ENCODE measurements at places on chromosomes 6 and 20.

DNA sequence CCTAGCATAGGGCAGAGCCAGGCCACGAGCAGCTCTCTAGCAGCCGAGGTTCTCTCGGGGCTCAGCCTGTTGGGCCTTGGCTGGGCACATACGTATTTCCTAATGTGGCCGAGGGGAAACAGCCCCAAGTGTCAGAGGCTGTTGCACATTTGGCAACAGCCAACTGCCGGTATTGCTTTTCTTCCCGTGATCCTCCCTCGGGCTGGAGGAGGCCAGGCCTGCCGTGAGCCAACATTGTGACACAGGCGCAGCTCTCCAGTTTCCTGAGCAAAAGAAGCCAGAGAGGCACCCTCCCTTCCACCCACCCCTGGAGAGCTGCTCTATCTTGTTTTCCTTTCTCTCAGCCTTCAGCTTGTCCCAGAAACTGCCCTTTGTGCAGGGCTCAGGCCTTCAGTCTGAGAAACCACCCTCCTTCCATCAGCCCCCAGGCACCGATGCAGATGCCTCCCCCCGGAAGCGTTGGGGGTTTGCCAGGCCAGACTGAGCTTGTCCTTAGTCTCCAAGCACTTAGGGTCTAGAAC, 5.1 kb upstream of the BPI start:
- DNase-seq = no peak

- no peak for DNase-seq
Measured at GRCh38 chr6:139014945-139015344, 13.6 kb upstream of the ABRACL start.

DNA sequence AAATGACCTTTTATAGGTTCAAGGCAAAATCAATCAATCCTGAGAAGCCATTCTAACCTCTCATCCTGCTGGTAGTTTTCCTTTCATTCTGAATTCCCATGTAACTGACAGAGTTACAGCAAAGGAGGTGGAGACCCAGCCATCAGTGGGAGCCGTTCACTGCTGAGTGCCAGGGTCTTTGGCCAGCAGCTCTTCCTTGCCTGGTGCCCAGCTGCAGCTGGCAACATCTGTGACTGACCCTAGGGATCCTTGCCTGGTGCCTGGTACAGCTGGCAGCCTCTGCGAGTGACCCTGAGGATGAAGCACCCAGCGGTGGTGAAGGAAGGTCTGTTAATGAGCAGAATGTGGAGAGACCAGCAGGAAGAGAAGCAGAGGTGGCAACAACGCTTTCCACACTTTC, 314.6 kb downstream of the THBS2 start:
- no peak for DNase-seq

DNA sequence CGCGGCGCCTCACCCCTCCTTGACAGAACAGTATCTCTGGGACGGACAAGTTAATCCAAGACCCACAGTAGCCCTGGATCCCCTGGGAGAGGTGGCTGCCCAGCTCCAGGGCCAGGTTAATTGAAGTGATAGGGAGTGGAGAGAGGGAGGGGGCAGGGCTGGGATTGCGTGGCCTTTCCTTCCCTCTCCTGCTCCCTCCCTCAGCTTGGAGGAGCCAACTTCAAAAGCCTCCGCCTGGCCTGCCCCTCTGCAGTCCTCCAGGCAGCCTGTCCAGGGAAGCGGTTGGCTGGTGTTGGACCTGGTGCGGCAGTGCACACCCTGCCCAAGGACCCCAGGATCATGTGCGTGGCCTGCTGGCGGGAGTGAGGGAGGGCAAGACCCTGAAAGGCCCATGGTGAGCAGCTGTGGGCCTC, at the start of gene C20orf204:
C20orf204 (plus strand) TSS at position 250 of the 413 bp plus-strand sequence; CDS start at position 392, 142 bp downstream.
- DNase-seq = no peak

DNA sequence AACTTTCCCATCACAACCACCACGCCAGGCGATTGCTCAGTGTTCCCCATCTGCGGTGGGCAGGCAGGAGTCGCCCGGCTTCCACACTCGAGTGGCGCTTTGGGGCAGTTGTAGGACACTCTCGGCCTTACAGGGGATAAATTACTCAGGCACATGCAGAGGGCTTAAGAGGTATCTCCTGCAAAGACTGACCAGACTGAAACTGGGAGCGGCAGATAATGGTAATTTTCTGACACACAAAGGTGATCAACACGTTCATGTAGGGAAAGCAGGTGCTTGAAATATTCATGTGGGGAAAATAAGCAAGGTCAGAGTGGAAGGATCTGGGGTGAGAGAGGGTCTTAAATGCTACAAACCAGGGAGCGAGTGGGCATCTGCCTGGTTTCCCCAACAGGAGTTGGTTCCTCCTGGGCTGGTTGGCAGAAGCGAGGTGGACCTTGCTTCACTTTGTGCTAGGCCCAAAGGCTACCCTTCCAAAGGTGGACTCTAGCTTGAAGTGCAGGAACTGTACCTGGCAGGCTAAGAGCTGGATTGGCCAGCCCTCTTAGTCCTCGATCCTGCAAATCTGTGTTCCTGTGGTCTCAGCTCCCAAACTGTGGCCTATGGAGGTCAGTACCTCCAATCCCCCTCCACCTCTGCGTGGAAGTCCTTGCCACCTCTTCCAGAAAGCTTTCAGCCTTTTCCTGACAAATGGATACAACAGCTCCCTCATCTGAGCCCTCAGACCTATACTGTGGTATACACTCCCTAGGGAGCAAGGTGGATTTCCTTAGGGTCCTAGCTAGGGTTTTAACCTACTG, 16.7 kb downstream of the PLAGL2 start:
- DNase-seq = no peak

- DNase-seq = peak; percentile 14
Measured at GRCh38 chr20:32333988-32334885, 23.9 kb upstream of the ASXL1 start.

GRCh38 chr20:34560614-34561013, 2.1 kb downstream of the MAP1LC3A start:
- DNase-seq = no peak

DNA sequence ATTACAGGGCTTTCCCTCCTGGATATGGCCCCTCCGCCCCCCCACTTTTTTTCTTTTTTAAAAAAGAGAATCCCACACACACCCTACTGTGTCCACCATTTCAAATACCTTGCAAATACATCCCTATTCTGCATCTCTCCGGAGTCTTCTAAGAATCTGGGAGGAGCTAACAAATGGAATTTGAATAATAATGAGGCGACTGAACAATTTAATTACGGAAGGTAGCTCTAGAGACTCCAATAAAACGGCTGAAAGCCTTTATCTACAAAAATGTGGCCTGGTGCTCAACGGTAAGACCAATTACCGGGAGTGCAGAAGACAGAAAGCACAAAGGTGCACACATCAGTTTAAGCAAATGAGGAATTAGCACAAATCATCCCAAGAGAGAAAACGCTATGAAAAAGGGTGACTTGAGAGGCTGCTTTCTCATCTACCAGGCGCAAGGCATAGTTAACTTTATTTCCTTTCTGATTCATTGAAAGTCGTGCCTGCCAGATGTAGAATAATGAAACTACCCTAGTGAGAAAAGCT, 1.8 kb downstream of the RRAGD start:
- DNase-seq = no peak

DNA sequence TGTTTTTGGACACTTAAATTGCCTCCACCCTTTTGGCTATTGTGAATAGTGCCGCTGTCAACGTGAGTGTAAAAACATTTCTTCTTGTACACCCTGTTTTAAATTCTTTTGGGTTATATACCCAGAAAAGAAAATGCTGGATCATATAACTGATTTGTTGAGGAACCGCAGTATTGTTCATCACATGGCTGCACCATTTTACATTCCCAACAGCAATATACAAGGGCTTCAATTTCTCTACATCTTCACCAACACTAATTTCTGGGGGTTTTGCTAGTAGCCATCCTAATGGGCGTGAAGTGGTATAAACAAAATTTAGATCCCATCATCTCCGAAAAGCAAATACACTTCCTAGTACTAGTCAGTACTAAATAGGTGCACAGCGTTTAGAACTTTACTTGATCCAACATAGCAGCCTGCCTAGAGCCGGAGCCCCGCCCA, 579 bp upstream of the BPHL start:
- no peak for DNase-seq

DNA sequence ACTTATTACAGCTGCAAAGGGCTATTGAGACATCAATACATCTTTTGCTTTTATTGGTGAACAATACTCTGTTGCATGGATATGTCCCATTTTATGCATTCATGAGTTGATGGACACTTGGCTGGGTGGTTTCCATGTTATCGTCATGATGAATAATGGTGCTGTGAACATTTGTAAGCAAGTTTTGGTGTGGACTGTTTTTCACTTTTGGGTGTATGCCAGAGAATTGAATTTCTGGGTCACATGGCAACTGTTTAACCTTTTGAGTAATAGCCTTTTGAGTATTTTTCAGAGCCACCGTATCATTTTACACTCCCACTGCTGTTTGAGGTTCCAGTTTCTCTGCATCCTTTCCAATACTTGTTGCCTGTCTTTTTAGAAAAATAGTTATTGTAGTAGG, 107.0 kb downstream of the JARID2 start:
- no peak for DNase-seq

GRCh38 chr20:19275630-19276071, 63.2 kb downstream of the SLC24A3 start:
- no peak for DNase-seq

- DNase-seq = no peak
Measured at GRCh38 chr6:99590728-99591672, 15.6 kb upstream of the PRDM13 start.

- no peak for DNase-seq
Measured at GRCh38 chr6:3280091-3280490, 21.3 kb downstream of the PSMG4 start.

DNA sequence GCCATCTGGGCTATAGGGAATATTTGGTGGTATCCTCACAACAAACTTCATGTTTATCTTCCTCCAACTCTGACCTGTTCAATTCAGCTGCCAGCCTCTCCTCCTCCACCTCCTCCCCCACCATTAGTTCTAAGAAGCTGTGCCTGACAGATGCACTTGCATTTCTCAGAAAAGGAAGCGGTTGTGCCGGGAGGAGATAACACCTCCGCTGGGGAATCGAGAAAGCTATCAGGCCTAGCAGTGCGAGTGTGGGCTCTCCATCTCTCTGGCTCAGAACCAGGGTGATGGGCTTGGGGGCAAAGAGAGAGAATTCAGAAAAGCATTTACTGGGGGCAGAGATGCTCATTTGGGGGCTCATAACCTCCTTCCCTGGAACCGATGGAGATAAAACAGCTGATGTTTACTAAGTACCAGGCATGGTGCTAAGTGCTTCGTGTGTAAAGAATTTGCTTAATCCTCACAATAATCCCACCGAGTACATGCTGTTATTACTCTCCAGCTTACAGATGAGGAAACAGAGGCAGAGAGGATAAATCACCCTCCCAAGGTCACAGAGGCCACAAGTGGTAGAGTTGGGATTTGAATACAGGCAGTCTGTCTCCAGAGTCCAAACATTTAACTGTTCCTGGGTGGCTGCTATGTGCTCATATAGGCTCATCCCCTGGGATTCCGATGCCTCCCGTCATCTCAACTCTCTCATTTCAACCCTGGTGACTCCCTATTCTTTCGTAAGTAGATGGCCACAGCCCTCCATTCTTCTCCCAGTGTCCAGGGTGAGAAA, 38.3 kb downstream of the COX4I2 start:
- DNase-seq = peak; percentile 31

GRCh38 chr20:20690676-20691476, 21.6 kb downstream of the RALGAPA2 start:
- DNase-seq = no peak

DNA sequence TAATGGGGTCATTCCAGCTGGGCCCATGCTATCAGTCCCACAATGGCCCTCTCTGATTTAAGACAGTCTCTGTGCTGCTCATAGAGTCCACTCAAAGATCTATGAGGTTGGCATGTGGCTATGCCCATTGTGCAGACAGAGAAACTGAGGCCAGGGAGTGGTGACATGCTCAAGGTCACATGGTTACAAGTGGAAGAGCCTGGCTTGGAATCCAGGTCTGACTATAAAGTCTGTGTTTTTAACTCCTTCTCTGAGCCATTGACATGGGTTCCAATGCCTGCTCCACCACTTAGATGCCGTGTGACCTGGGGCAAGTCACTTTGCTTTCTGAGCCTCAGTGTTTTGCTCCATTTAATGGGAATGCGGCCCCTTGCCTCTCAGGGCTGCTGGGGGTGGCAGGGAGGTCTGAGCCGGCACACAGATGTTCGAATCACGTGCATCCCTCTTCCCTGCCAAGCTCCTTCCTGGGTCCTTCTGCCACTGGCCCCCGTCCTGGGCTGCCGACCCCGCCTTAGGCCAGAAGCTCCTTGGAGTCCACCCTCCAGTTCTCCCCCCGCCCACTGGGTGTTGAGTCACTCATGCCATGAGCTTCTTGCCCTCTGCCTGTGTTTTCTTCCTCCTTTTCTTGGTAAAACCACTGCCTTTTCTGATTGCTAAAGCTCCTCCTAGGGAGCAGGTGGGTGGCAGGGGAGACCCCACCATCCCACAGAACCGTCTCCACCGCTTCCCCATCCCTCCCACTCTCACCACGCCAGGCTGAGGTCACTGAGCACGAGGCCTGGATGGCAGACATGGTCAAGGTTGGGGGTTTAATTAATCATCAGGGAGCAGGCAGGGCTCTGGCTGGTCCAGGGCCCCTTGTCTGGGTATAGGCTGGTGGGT, 35.7 kb downstream of the CEBPB start:
- no peak for DNase-seq

DNA sequence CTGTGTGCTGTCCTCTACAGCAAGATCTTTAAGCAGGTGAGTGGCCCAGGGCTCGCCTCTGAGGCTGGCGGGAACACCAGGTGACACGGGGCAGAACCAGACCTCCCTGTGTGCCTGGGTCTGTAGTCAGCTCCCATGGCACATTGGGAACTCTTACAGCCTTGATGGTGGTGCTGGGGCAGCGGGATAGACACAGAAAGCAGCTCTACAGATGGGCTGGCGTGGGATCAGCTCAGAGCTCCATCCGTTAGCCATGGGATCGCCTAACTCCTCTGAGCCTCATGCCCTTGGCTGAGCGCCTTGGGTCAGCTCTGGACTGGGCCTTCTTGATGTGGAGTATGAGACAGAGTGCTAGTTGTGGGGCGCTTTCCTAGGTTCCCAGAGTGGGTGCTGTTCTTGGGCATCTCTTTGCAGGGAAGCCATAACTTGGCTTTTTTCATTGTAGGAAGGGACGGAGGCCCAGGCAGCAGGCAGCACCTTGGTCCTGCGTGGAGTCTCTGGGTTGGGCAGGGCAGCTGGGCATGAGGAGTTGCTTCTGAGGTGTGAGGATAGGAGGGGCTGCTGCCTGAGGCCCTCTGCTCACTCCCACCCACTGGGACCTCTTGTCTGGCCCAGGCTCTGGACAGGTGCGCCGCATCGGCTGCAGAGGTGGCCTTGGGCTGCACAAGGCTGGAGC, 51.3 kb downstream of the EFCAB8 start:
- DNase-seq = no peak

DNA sequence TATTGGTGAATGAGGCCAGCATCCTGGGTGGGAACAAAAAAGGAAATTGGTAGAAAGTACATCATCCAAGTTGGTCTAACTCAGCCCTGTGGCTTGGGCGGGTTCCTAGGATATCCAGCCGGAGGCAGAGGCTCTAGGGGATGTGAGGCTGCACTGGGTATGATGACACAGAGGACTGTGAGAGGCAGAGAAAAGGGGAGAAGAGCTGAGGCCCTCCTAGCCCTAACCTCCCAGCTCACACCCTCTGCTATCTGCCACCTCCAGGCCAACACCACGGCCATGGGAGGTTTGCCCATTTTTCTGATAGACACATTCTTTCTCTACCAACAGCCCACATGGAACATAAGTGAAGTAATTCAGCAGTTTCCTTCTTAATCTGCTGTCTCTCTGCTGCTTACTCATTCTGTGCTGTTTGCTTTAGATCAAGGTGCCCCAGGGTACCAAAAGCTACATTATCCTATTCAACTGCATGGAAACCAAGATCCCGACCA, 284.4 kb downstream of the ESR1 start:
- no peak for DNase-seq

GRCh38 chr6:87919416-87919815, 128.2 kb upstream of the SPACA1 start:
- DNase-seq = no peak
